ENCODE measurements at places on chromosomes 5 and 9. TPM values are rescaled to one million over a fixed set of nuclear protein-coding genes. Genes with fewer than 3 reads are reported as not detected.

RGMB gene
- 8.9 TPM for polyA plus RNA-seq

PROB1 gene
- polyA plus RNA-seq = not detected

CER1 gene
- polyA plus RNA-seq = not detected

CRHBP gene
- 9.1 TPM for polyA plus RNA-seq

GRXCR2 gene
- not detected for polyA plus RNA-seq

CDH10 gene
- polyA plus RNA-seq = 13.7 TPM

ENTPD2 gene
- polyA plus RNA-seq = not detected

AFF4 gene
- 37.9 TPM for polyA plus RNA-seq

QRFP gene
- not detected for polyA plus RNA-seq

PCDHA1 gene
- polyA plus RNA-seq = 5.3 TPM

TAF7 gene
- 453 TPM for polyA plus RNA-seq

IL13 gene
- polyA plus RNA-seq = not detected

FOXI1 gene
- polyA plus RNA-seq = not detected

SPINK1 gene
- not detected for polyA plus RNA-seq

GM2A gene
- polyA plus RNA-seq = 5.9 TPM

FBXO38 gene
- 21.2 TPM for polyA plus RNA-seq

CMYA5 gene
- polyA plus RNA-seq = 4.0 TPM

TTC16 gene
- not detected for polyA plus RNA-seq

NIPAL4 gene
- polyA plus RNA-seq = not detected

IFNE gene
- not detected for polyA plus RNA-seq

RIC1 gene
- 5.5 TPM for polyA plus RNA-seq

UBE2R2 gene
- polyA plus RNA-seq = 19.7 TPM

NREP gene
- polyA plus RNA-seq = 53.8 TPM

IFNA21 gene
- not detected for polyA plus RNA-seq

PCDHGA8 gene
- 0.13 TPM for polyA plus RNA-seq

POU4F3 gene
- not detected for polyA plus RNA-seq

DEPDC1B gene
- polyA plus RNA-seq = not detected

GDNF gene
- not detected for polyA plus RNA-seq

ORM2 gene
- not detected for polyA plus RNA-seq

SPINK13 gene
- not detected for polyA plus RNA-seq
